ENCODE measurements at places on chromosomes 2 and 18. TPM values are rescaled to one million over a fixed set of nuclear protein-coding genes. Genes with fewer than 3 reads are reported as not detected.

GNLY gene
- total RNA-seq, result 0.28 TPM

DNA sequence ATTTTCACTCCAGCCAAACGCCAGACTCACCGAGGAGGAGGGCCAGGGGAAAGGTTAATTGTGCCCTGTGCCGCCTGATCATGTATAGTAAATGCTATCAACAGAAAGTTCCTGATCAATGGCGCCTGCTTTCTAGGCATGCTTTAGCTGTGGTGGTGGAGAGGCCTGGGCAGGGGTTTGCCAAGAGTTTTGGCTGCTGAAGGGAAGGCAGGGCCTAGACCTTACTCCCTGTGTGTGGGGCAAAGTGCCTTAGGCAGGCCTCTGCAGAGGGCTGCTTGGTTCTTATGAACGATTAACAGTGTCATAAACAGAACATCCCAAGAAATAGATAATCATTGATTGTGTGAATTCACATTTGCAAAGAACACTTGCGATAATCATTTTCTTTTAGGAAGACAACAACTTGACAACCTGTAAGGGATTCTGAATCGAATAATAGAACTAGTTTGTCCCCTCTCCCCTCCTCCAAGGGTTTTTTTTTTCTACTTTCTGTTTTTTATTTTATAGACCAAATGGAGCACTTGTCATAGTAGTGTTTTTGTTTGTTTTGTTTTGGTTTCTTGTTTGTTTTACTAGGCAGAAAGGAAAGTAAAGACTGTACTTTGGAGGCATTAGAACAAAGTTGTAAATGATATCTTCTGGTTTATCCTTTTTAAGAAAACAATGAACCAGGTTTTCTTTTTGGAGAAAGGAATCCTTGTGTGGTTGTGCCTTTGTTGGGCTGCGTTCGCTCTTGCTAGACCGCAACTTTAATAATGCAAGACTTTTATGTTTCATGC is 6.5 kb downstream of the TSHZ1 start:
- no peaks in the 10 kb centered on the region for H3K27me3 ChIP-seq
- H3K36me3 ChIP-seq, result no peaks in the 10 kb centered on the region
- no peak for DNase-seq
- H3K4me3 ChIP-seq, result no peak overlapping the region
- H3K27ac ChIP-seq, result no peak overlapping the region

NDC80 gene
- total RNA-seq, result not detected

DNA sequence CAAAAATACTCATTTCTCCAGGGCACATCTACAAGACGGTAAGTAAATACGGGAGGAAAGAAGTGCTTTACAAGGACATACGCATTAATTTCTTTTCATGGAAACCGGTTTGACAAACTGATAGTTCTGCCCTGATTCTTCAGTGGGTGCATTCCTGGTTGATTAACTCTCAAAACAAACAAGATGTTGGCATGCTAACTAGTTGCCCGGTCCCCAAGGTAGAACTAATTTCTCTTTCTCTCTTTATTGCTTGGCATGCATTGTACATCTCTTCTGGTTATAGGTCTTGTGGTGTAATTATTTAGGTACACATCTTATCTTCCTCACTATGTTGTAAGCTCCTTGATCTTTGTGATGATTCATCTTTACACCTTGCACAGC is 46.9 kb upstream of the SPATS2L start:
- H3K4me1 ChIP-seq, result no peaks in the 10 kb centered on the region
- H3K27me3 ChIP-seq, result no peaks in the 10 kb centered on the region
- no peak for DNase-seq
- H3K36me3 ChIP-seq, result no peaks in the 10 kb centered on the region

DNA sequence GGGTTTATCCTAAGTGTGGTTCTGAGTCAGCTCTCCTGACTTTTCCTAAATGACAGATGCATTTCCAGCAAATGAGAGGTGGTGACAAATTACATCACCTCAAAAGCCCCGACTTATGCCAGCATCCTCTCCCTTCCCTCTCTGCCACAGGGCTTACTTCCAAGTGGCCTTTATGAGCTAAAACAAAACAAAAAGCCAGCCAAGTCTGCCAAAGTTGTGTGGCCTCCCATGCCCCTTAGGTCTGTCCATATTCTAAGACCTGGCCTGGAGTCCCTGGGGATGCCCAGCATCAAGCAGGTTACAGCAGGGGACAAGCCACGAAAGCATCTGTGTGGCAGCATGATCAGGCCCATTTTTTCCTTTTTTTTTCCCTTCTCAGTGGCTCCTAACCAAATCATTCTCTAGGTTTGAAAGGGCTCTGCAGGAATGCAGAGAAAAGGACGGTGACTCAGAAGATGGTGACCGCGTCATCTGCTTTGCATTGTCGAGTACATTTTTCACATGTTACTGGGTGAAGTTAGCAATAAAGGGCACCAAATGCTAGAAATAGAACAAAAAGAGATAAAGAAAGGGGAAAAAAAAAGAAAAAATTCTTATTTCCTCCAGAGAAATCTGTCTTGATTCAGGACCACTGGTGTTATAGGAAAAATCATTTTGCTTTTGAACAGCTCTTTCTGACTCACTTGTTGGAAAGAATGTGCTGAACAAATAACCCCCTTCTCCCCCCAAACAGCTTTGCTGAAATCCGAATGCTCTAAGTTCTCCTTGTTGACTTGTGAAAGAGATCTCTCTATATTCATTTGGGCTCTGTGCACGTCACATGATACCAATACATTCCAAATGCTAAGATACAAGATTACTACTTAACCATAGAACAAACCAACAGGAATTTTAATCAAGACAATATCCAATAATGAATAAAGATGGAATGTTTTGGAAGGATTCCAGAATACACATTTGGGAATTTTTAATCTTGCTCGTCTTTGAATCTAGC is 178.7 kb downstream of the EN1 start:
- no peaks in the 10 kb centered on the region for H3K4me1 ChIP-seq
- H3K27ac ChIP-seq, result peak overlapping the region; percentile 41
- no peak for DNase-seq
- no peak overlapping the region for H3K4me3 ChIP-seq

DNA sequence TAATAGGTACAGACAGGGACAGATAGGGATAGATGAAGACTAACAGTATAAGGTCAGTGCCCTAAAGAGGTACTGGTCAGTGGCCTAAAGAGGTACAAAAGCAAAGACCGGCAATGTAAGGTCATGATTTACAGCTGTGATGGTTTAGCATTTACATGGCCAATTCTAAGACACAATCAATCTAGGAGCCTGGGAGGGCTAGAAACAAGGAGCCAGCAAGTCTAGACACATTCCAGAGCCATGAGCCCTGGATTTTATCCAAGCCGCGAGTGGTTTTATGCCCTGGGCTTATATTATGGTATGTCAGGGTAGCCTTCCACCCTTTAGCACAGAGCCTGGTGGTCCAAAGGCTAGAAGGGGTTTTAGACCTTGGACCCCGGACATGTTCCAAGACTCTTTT is 124.2 kb downstream of the CBLN2 start:
- DNase-seq, result no peak
- H3K4me1 ChIP-seq, result no peaks in the 10 kb centered on the region
- H3K36me3 ChIP-seq, result no peaks in the 10 kb centered on the region
- H3K27me3 ChIP-seq, result no peaks in the 10 kb centered on the region
- no peak overlapping the region for H3K27ac ChIP-seq

- no peaks in the 10 kb centered on the region for H3K36me3 ChIP-seq
- H3K4me1 ChIP-seq, result no peaks in the 10 kb centered on the region
- H3K27me3 ChIP-seq, result no peaks in the 10 kb centered on the region
- H3K27ac ChIP-seq, result no peak overlapping the region
These were observed 592.1 kb downstream of the TDRD15 start for GRCh38 chr2:21715887-21716286.

- no peaks in the 10 kb centered on the region for H3K27me3 ChIP-seq
- H3K4me3 ChIP-seq, result no peak overlapping the region
- no peaks in the 10 kb centered on the region for H3K4me1 ChIP-seq
- H3K36me3 ChIP-seq, result no peaks in the 10 kb centered on the region
These were observed 126.4 kb upstream of the CD226 start for GRCh38 chr18:70074116-70074515.

- H3K27me3 ChIP-seq, result no peaks in the 10 kb centered on the region
- no peaks in the 10 kb centered on the region for H3K4me1 ChIP-seq
- no peak overlapping the region for H3K4me3 ChIP-seq
These were observed 31.1 kb upstream of the CERS6 start for GRCh38 chr2:168424971-168425370.

GRCh38 chr2:101190747-101191516 is 39.8 kb upstream of the TBC1D8 start:
- DNase-seq, result no peak
- H3K27ac ChIP-seq, result no peak overlapping the region
- peaks cover 4% of the 10 kb centered on the region for H3K4me1 ChIP-seq
- no peak overlapping the region for H3K4me3 ChIP-seq
- no peaks in the 10 kb centered on the region for H3K27me3 ChIP-seq

DNA sequence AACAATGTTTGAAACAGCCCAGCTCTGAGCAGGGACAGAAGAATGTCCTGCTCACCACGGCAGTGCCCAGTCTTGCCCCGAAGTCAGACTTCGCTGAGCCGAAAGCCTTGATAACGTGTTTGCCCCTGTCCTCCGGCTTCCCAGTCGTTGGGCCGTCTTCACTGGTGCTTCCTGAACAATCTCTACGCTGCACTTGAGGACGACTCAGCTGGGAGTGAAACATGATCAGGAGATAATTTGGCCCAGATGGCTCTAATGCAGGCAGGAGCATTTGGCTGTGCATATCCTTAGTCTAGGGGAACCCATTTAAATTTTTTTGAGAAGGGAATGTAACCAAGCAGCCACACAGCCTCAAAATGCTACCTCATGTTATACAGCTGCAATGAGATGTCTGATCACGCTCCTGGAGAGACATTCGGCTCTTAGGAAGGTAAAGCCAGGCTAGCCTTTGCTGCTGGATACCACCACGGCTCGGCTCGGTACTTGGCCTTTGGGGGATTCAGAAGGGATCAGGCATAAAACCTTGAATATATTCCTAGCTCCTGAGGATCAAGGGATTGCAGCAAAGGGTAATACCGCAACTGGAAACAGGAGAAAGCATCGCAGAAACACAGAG is 43.6 kb downstream of the FECH start:
- no peak for DNase-seq
- H3K36me3 ChIP-seq, result no peaks in the 10 kb centered on the region
- H3K4me1 ChIP-seq, result no peaks in the 10 kb centered on the region
- H3K27ac ChIP-seq, result no peak overlapping the region
- no peak overlapping the region for H3K4me3 ChIP-seq

DNER gene
- 116 TPM for total RNA-seq

GRCh38 chr2:105828558-105828957 is 83.8 kb downstream of the NCK2 start:
- no peak overlapping the region for H3K4me3 ChIP-seq
- no peaks in the 10 kb centered on the region for H3K27me3 ChIP-seq
- H3K27ac ChIP-seq, result no peak overlapping the region
- no peaks in the 10 kb centered on the region for H3K36me3 ChIP-seq

DNA sequence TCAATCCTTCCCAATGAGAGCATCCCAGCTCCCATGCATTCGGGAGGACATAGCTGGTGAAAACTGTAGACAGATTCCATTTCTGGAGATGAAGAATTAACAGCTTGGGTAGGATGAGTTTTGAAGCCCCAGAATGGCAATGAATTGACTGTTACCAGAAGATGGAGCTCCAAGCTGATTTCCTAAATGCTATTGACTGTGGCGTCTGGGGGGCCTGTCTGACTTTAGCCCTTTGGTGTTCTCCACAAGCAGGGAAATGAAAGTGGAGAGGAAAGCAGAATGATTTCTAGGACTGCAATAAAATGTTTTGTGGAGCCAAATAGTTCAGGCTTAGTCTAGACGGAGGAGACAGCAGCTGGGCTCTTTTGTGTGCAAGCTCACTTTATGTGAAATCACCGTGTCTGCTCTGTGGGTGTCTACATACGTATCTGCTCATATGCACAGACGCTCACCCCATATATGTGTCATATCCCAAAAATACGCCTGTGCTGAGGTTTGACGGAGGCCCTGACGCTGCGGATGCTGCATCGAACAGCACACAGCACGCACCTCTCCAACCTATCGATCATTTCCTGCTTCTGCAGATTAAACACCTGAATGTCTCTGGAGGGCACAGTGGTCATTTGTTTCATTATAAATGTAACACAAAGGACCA is 166.4 kb upstream of the PXDN start:
- H3K4me1 ChIP-seq, result no peaks in the 10 kb centered on the region
- H3K27ac ChIP-seq, result no peak overlapping the region
- no peak for DNase-seq
- H3K36me3 ChIP-seq, result no peaks in the 10 kb centered on the region
- no peaks in the 10 kb centered on the region for H3K27me3 ChIP-seq

CACNB4 gene
- total RNA-seq, result 2.1 TPM

COLEC12 gene
- 16.0 TPM for total RNA-seq

TTC39C gene
- 40.7 TPM for total RNA-seq

FSHR gene
- total RNA-seq, result not detected

DSC2 gene
- total RNA-seq, result 5.2 TPM

DNA sequence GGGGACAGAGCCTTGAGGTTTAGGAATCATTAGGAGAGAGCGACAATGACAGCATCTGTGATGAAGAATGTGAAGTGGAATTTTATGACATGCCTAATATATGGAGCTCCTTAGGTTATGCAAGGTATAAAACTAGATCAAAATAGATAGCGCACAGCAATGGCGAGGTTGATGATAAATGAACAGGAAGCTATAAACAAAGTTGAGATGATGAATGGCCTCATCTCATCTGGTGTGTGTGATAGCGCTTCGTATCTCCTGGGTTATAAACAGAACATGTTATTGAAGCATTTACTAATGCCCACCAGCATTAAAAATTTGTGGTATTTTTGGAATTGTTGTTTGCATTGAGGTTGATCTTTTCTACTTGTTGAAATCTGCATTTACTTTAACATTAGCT is 231.5 kb downstream of the LTBP1 start:
- no peaks in the 10 kb centered on the region for H3K27me3 ChIP-seq
- no peak overlapping the region for H3K27ac ChIP-seq
- no peaks in the 10 kb centered on the region for H3K36me3 ChIP-seq
- no peaks in the 10 kb centered on the region for H3K4me1 ChIP-seq

GRCh38 chr2:207473049-207473930 is 56.5 kb upstream of the CREB1 start:
- H3K27me3 ChIP-seq, result no peaks in the 10 kb centered on the region
- H3K4me3 ChIP-seq, result no peak overlapping the region
- no peaks in the 10 kb centered on the region for H3K4me1 ChIP-seq
- no peaks in the 10 kb centered on the region for H3K36me3 ChIP-seq

- H3K27me3 ChIP-seq, result no peaks in the 10 kb centered on the region
- no peak overlapping the region for H3K27ac ChIP-seq
- H3K36me3 ChIP-seq, result no peaks in the 10 kb centered on the region
- no peak for DNase-seq
These were observed 92.1 kb downstream of the ADAM23 start for GRCh38 chr2:206535260-206535986.

DNA sequence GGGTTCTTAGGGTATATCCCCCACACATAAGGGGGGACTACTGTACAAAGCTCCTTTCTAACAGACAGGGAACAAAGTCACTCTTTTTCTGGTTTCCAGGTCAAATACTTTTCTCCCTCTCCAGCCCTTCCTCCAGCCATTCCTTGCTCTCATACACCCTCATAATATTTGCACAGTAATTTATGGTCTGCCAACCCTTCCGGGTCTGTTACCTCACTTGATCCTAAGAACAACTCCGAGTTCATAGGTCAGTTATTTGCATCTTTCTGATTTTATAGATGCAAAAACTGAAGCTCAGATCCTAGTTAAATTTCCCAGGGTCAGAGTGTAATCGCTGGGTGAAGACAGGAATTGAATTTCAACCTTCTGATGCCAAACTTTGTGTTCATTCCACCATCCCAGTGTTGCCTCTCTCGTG is 14.8 kb upstream of the MATN3 start:
- peak overlapping the region; percentile 55 for H3K27ac ChIP-seq
- no peaks in the 10 kb centered on the region for H3K4me1 ChIP-seq
- H3K36me3 ChIP-seq, result peaks cover 28% of the 10 kb centered on the region
- no peak overlapping the region for H3K4me3 ChIP-seq

GRCh38 chr2:146131048-146131447 is 1611.1 kb upstream of the ZEB2 start:
- H3K27ac ChIP-seq, result no peak overlapping the region
- H3K36me3 ChIP-seq, result no peaks in the 10 kb centered on the region
- no peak overlapping the region for H3K4me3 ChIP-seq
- no peaks in the 10 kb centered on the region for H3K4me1 ChIP-seq
- DNase-seq, result no peak
- H3K27me3 ChIP-seq, result no peaks in the 10 kb centered on the region

Data from adrenal gland (tissue), 19 donors.